PC-3 (cell line): ENCODE measurements at places on chromosomes 6 and 20.

DNA sequence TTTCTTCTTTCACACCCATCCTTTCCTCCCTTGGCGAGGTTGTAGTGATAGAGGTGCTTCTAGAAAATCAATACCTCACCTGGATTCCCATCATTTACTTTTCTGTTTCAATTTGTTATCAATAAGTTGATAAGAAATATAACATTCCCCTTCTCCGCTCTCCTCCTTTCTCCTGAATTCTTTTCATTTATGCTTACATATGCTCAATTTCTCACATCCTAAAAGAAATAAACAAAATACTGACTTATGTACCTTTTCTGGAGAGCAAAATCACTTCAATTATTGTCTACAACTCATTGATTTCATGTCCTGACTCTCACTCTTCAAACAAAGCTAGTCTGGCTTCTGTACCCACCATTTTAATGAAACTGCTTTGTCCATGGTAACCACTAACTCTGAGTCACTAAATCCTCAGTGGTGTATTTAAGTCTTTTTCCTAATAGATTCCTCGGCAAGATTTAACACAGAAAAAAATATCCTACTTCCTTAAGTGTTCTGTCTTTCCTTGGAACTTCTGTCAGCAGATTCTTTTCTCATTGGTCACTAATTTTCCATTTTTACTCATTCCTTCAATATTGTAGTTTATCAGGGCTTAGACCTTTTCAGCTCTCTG lies 289.6 kb downstream of the RFPL4B start:
- peak; percentile 15 for DNase-seq

DNA sequence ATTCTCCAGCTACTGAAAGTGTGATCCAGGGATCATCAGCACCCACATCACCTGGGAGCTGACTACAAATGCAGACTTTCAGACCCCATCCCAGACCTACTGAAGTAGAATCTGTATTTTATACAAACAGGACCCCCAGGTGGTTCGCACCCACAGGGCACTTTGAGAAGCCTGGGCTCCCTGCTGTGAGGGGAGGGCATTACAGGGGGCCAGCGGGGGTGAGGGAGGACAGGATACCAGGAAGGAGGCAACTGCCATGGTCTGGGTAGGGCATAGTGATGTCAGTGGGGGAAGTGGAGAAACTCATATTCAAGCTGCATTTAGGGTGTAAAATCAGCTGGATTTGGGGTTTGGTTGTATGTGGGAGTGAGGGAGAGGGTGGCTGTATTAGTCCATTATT lies 2.0 kb upstream of the ADA start:
- no peak for DNase-seq

DNA sequence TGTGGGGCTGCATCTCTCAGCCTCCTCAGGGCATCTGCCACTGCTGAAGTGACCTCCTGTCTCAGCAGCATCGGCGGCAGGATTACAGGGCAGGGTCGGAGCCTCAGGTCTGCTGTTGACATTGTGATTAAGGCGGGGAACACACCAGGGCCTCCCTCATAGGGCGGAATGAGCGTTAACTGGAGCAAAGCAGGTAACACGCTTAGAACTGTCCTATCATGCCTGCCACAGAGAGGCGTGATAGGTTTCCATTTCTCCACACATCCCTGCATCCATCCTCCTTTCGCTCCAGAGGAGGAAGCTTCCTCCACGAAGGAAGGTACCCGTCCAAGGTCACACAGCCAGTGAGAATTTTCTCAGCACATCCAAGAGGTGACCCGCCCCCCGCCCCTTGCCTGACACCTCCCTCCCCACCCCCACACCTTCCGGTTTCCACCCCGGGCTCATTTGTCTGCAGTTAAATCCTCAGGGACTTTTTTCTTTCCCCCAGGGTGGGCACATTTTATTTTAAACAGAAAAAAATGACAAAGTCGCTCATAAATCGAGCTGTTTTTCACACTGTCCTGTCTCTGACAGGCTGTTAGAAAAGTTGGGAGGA lies 200.8 kb downstream of the TFAP2C start:
- DNase-seq, result peak; percentile 60

GRCh38 chr20:5973971-5974370 lies 23.5 kb downstream of the MCM8 start:
- DNase-seq, result no peak

DNA sequence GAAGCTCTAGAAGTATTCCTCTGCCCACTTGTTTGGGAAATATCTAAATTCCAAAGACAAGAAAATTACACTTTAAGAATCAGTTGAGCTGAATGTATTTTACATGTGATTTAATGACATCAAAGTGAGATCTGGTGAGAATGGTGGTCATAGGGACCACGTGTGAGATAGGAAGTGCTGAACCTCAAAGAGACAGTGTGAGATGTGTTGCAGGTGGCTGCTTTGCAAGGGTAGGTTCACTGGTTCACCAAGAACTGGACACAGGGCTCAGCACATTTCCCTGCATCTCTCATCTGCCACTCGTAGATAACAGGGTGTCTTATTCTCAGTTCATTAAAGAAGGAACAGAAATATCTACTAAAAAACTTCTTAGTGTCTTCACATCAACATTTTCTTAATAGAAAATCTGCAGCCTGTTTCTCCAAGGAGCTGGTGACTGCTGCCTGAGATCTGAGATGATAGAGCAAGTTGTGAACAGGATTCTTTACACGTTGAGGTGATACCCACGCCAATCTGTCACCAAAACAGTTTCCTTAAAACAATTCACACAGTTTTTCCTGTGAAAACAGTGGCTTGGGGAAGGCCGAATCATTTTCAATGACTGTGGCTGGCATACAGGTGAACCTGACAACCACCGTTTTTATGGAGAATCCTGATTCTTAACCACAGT lies 7.2 kb downstream of the CCR6 start:
- no peak for DNase-seq

- DNase-seq, result no peak
Measured at GRCh38 chr20:25288291-25289181, 40.7 kb downstream of the PYGB start.

DNA sequence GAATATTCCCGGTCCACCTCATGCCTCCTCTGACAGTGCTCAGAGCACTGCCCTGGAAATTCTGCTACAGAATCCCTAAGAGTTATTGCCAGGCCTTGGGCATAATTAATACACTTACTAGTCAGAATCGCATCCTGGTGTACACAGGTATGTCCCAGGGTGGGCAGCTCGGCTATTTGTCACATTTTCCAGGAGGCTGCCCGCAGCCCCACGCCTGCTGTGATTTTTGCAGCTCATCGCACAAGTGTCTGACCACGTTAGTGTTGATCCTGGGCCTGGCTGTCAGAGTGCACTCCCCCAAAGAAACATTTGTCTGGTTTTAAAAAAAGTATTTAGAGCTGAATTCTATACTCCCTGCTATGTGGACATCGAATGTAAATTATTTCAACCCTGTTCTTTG lies 105.4 kb downstream of the CD83 start:
- DNase-seq, result no peak

DNA sequence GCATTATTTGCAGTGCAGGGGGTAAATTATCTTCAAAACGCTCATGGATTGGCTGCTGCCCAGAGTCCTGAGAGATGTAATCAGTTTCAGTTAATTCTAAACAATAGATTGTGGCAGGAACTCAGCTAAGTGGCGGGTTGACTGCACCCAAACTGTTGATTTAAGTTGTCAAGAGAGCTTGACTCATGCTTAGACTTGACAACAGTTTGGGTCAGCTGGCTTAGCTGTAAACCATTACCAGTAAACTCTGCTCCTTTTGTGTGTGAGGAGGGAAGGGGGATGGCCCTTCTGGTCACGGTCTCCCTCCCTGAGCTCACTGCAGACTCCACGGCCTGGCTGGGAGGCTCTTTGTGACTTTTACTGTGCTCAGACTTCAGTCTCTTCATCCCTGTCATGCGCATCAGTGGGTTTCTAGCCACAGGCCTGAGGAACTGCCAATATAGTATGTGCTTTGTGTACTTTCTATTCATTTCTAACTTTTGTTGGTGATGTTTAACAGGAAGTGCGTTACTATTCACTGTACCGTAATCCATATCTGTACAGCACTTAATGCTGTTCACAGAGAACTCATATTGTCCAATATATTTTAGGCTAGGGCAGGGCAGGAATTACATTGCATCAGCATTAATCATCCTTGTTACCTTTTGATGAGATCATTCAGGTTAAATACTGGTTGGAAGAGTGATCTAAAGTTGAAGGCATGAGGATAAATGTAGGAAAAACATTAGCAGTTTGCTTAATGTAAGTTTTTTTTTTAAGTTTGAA lies 488.3 kb downstream of the CDKAL1 start:
- peak; percentile 97 for DNase-seq

DNA sequence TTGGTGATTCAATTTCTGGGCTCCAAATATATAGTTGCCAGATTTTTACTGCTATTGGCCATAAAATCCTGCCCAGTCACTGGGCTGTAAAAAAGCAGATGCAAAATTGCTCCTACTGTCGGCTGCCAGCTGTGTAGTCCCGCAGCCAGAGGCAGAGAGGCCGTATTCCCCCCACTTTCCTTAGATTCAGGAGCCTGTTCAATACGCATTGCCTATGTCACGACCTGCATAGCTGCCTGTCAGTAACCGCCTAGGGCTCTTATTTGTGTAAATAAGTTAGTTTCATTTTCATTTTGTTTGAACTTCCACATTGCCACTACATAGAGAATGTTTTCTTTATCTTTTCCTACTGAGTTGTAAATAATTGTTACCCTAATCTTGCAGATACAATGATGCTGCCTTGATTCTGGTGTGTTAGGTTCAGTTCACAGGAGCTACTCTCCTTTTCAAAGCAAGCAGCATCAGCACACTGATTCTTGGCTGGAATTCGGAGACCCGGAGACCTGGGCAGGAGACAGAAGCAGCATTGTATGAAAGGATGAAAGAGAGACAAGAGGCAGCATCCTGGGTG lies 46.0 kb upstream of the UST start:
- DNase-seq, result peak; percentile 39

- DNase-seq, result peak; percentile 72
Measured at GRCh38 chr6:85923013-85923430, 280.3 kb upstream of the SYNCRIP start.

DNA sequence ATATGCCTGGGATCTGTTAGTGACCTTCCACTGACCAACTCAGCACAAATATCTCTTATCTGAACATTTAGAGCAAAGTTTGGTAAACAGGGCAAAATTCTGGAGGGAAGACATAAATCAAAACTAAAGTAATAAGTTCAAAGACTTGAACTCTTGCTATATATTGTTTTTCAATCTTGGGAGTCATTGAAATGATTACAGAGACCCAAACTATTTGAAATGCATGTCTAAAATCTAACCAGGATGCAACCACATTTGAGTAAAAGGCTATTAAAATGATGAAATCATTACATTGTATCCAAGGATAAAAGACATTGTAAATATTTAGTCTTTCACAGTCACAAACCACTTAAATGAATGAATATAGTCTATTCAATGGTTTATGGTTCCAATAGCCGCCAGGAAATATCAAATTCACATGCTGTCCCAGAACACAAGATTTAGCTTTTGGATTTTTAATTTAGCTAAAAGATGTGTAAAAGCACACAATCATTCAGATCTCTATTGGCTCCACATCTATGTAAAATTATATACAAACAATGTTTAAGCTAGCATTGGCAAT lies 256.6 kb upstream of the EPHA7 start:
- peak; percentile 65 for DNase-seq

DNA sequence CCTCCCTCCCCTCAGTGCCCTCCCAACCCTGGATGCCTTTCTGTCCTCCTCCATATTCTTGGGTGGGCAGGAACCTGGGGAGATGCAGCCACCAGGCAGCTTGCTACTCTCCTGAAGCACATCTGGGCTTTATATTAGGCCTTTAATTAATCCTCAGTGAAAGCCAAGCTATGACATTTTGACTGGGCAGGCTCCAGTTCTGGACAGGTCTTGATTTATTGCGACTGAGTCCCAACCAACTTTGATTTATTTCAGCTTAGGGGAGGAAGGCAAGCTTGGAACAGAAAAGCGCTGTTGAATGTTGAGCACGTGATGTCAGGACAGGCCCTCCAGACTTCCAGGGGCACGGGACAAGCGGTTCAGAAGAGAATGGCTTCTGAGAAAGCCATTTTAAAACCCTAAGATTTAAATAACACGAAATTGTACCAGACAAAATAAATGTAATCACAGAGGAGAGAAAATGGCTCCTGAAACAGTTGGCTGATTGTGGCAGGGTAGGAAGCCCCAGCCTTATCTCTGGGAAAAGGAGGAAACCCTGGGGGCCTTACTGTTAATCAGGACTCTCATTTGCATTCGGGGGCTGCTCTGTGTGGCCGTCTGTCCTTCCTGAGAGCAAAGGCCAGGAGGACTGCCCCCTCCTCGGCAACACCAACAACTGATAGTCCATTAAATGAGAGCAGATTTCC lies 294.2 kb downstream of the FOXC1 start:
- no peak for DNase-seq

DNA sequence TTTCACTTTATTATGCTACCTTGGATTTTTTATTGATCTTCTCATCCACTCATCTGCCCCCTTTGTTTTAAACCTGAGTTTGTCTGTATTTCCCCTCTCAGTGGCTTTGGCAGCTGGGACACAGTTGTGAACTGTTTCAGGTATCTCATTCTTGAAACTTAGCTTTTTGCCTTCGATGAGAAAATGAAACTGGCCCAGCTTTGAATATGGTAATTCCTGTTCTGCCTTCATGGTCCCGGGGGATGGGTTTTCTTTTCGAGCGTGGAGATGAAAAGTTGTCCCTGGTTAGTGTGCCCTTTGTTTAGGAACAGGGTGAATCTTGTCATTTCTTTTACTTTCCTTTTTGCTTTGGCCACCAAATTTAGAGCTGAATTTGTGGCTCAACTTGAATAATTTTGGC lies 25.6 kb downstream of the DHX35 start:
- DNase-seq, result no peak

DNA sequence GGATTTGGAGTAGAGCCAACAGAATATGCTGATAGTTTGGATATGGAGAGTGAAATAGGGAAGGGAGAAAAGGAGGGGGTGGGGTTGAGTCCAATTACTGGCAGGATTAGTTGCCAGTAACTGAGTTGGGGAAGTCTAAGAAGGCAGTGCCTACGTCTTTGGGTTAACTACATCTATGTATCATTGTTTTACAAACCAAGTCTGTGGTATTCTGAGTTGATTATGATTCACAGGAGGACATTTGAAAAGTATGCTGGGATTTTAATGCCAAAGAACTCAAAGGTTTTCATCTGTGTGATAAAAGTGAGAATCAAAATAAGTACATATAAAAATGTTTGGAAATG lies 14.7 kb downstream of the DSE start:
- DNase-seq, result peak; percentile 69

- peak; percentile 33 for DNase-seq
Measured at GRCh38 chr20:8749986-8750385, 318.9 kb upstream of the PLCB4 start.

- DNase-seq, result peak; percentile 43
Measured at GRCh38 chr6:40419377-40419776, 167.8 kb downstream of the LRFN2 start.

DNA sequence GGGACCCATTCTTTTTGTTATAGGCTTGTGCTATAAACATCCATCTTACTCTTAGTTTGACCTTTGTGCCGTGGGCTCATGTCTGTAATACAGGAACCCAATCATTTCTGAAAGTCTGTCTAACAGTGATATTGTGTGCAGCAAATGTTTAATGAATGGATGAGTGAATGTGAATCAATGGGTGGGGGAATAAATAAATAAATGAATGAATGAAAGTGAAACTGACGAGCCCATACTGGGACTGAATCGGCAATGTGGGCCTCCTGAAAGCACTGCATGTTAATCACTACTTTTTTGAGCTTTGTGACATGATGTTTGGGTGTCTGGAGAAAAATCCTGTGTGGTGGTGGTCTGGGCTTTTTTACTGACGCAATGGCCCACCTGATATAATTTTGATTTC lies 175.0 kb downstream of the GMPR start:
- no peak for DNase-seq
